ENCODE measurements at places on chromosomes 5 and 9.

- no peak for DNase-seq
Observed at GRCh38 chr5:142398730-142399055, 73.9 kb upstream of the SPRY4 start.

- DNase-seq: no peak
Observed at GRCh38 chr5:60026161-60026560, 132.6 kb upstream of the PDE4D start.

- DNase-seq: no peak
Observed at GRCh38 chr5:144945503-144945902, 774.8 kb downstream of the KCTD16 start.

DNA sequence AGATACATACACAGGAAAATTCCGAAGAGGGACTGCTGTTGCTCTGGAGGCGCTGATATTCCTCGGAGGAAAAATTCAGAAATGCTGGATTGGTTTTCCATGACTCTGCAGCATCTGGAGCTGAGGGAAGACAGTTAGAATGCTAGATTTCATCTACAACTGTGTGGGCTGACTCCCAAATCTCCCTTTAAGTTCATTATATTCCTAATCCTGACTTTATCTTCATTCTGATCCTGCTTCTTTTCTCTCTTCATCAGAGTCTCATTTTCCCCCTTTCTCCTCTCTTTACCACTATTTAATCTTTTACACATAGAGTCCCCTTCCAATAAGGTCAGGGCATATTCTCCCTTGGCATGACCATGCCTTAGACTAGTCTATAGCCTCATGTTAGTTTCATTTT, at the start of gene OR1N1:
Gene OR1N1 (minus strand): TSS at position 101 of the 400 bp plus-strand sequence. CDS start 0 bp downstream, at position 101.
- DNase-seq: no peak

GRCh38 chr5:143316337-143316736, 87.1 kb downstream of the NR3C1 start:
- DNase-seq: no peak

Measured in stimulated activated CD4-positive, alpha-beta T cell treated with anti-CD3 and anti-CD28 coated beads, Interleukin-4, amount 100 ng/mL, for 4 hours (primary cell).